ENCODE measurements at places on chromosomes 12 and 14.

GRCh38 chr14:97975962-97976361, 1178.8 kb downstream of the VRK1 start:
- DNase-seq, result no peak

DNA sequence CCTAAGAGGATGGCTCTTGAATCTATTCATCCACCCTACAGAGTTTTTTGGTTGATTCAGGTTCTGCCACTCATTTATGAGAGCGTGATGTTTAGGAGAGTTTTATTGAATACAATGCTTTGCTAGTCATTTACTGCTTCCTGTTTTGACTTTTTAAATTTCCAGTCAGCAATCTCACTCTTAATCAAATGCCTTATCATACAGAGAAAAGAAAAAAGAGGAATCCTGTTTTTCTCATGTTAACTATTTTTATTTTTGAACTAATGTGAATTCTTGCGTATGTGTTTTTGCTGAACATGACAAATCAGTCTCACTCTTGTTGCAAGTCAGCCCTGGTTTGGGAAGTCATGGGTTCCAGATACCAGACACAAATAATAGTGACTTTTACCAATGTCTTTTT, 22.1 kb upstream of the LGMN start:
- no peak for DNase-seq

GRCh38 chr12:31647086-31647491, 12.4 kb upstream of the ETFBKMT start:
- DNase-seq, result peak; percentile 36

GRCh38 chr14:99737451-99737951, 53.4 kb downstream of the CYP46A1 start:
- peak; percentile 4 for DNase-seq

DNA sequence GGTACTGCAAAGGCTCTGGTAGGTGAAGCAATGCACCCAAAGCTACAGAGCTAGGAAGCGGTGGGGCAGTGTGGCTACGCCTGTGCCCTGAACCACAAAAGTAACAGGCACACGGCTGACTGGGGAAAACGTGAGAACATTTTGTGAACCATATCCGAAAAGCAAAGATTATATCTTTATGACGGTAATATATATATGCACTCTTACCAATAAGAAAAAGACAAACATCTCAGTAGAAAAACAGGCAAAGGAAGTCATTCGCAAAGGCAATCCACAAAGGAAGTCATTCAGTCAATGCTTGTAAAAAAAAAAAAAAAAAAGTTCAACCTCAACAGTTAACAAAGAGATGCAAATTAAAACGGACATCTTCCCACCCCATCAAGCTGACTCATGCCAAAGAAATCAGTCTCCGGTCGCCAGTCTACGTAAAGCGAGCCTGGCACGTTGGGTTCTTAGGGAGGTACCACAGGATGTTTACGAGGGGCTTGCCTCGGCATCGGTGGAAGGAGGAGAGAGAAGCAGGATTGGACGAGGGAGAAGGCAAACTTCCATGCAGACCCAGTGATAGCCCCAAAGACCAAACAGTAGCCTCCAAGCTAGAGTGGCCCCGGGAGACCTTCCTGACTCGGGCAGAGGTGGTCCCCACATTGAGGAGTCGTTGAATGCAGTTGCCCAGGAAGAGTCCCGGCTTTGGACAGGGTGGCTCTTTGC, 39.4 kb upstream of the PPP2R5C start:
- peak; percentile 80 for DNase-seq

DNA sequence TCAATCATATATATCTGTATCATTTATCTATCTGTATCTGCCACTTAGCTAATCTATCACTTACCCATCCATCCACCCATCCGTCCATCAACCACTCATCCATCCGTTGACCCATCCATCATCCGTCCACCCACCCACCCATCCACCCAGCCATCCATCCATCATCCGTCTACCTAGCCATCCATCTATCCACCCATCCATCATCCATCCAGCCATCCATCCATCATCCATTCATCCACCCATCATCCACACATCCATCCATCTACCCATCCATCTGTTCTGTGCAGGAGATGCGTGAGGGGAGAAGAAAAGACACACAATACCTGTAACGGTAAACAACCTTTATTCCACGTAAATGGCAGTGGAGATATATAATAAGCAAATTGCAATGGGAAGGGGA, 20.2 kb downstream of the NOC4L start:
- DNase-seq, result no peak

GRCh38 chr14:101622251-101623076, 61.2 kb downstream of the DIO3 start:
- no peak for DNase-seq

- DNase-seq, result peak; percentile 17
These were observed 7.0 kb upstream of the B4GALNT3 start for GRCh38 chr12:452667-453210.

DNA sequence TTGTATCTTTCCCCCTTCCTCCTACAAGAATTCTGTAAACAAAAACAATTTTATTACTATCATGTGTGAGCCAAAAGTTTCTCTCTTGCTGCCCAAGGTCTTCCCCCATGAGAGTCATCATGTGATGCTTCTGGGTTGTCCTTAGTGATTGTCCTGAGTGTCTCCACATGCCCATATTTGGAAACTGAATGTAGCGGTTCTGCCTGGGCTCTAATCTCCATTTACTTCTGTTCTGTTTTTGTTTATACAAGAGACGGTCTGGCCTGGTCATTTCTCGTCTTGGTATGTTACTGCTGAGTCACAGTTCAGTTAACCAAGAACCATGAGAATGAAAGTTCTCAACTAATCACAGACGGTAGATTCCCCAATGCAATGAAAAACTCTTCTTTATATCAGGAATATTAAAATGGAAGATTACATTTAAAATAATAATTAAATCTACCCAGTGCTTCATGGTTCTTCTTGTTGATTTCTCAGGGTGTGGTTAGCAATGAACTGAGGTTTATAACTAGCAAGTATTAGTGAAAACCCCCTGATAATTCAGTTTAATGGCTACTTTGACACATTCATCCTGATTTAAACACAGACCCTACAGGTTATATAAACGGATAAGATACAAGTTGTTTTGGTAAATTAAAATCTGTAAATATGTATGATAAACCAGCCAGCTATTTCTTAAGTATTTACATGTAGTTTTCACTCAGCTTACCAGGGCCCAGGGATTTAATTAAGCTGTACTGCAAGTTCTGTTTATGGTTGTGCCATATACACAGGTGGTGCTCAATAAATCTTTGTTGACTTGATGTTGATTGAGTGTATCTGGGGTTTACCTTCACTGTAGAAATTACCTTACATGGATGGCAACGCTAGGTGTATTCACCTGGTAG, 81.1 kb downstream of the PELI2 start:
- DNase-seq, result peak; percentile 86

- no peak for DNase-seq
These were observed 42.4 kb upstream of the BDKRB2 start for GRCh38 chr14:96162265-96162664.

DNA sequence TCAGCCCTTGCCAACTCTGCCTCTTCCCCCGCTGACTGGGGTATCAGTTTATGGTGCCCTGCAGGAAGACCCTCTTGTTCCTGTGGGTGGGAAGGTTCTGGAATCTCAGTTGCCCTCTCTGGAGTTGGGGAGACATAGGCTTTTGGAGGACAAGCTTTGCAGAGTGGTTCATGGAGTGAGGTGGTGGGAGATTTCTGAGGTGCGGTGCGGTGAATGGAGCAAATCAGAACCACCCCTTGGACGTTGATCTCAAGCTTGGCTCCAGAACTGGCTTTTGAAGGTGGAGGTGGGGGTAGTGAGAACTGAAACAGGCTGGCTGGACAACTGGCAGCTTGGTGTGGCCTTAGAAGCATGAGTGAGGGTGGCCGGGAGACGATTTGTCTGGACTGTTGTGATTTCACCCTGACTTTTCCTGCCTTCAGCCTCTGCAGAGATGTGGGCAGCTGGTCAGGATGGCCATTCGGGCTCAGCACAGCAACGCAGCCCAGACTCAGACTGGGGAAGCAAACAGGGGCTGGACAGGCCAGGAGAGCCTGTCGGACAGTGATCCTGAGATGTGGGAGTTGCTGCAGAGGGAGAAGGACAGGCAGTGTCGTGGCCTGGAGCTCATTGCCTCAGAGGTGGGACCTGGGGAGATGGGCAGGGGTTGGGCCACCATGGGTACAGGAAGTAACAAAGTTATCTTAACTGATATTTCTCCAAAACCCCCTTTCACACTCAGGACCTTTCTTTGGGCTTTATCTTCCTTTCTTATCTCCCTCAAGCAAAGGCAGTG, 1.1 kb downstream of the SHMT2 start:
- no peak for DNase-seq

DNA sequence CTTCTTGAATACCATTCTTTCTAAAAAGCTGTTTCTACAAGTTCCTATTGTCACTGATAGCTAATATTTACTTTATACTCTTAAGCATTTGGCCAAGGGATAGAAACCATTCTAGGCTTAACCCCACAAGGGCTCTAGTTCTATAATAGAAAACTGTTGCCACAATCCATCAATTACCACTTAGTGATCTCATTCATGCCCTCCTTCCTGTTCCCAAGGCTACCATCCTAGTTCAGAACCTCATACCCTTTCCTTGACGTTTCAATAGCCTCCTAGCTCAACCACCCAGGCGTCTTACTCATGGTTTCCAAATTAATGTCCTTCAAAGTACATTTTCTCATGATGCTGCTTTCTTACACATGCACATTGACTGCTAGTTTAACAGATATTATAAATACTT, 493.5 kb downstream of the NAV3 start:
- no peak for DNase-seq

- DNase-seq, result no peak
These were observed 287.5 kb downstream of the DUSP6 start for GRCh38 chr12:89064780-89065179.

DNA sequence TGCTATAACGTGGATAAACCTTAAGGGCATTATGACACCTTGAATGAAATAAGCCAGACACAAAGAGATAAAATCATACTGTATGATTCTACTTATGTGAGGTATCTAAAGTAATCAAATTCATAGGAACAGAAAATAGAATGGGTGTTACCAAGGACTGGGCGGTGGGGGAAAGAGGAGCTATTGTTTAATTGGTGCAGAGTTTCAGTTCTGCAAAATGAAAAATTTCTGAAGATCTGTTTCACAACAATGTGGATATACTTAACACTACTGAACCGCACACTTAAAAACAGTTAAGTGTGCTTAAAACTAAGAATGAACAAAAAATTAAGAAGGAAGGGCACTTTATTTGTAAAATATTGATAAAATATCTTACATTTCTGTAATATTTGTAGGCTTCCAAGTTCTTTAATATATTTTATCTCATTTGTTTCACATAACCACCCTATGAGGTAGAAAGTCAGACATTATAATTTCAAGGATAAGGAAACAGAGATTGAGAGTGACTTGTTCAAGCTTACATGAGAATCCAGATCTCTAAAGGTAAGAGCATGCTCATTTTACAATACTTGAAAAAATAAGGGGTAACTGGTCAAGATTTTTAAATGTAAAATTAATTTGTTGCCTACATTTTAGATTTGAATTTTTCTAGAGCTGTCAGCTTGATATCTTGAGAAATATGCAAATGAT, 14.9 kb downstream of the LTA4H start:
- peak; percentile 83 for DNase-seq

DNA sequence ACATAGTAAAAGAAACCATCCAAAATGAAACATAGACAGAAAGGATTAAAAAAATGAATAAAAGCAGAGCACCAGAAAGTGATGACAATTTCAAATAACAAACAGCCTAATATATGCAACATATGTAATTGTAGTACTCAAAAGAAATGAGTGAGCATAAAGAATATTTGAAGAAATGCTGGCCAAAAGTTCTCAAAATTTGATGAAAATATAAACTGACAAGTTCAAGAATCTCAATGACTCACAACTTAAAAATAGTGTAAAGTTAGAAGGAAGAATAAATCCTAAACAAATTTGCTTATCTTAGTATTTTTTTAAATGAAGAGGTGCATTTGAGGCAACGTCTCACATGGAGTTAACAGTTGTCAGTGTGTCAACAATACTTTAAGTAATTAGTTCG, 498.9 kb downstream of the SLC6A15 start:
- no peak for DNase-seq

DNA sequence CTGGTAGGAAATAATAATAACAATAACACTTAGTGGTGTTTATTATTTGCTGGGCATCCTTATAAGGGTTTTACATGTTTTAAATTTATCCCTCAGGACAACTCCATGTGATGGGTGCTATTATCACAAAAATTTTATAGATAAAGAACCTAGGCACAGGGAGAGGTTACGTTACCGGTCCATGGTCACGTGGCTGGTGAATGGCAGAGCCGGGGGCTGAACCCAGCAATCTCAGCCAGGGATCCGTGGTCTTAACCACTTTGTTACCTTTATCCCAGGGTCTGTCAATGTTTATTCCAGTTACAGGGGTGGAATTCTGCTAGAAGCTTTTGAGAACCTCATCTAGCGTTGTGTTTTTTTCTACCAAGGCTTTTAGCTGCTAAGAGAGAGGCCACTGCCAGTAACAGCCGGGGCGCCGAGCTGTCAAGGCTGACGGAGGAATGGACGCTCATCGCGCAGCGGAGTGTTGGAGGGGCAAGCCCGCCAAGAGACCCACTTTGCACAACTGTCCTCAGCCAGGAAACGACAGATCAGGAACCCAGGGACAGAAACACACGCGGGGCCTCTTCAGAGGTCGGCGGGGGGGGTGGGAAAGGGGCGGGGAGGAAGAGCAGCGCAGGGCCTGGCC, 418 bp downstream of the AMN1 start:
- no peak for DNase-seq

DNA sequence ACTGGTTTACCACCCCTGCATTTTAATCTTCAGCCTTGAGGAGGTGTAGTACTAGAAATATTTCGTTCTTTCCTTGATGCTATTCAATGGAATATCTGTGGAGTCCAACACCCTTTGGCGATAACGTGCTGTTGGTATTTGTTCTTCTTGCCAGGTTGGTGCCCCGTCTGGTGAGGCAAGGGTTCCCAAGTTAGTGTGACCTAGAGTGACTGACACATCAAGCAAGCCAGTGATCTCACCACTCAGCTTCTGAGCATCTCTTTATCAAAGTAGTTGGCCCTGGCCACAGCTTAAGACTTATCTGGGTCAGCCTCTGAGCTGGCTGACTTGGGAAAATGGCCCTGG, 60.2 kb downstream of the PLXNC1 start:
- DNase-seq, result no peak

DNA sequence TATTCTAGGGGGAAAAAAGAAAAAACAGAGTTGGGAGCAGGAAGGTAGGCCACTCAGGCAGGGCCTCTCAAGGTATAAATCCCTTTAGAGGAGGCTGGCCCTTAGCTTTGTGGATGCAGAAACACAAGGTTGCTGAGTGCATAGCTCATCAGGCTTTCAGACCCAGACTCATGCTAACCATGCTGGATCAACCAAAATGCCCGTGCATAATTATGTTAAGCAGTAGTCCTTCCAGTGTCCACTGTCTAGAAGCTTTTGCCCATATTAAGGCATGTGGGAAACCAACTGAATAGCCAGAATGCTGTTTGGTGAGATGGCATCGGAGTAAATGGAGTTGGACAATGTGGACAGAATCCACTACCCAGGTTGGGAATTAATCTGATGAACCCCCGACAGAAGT, 18.9 kb downstream of the ARG2 start:
- DNase-seq, result no peak

DNA sequence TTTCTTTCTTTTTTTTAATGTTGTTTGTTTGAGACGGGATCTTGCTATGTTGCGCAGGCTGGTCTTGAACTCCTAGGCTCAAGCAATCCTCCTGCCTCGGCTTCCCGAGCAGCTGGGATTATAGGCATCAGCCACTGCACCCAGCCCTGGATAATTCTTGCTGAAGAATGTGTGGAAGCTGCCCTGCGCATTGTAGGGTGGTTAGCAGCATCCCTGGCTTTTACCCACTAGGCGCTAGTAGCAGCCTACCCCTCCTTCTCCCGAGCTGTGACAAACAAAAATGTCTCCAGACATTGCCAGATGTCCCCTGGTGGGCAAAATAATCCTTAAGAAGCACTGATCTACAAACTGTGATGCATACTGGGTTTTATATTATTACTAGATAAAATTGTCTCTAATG, 6.6 kb downstream of the DCAF4 start:
- no peak for DNase-seq

All from inflammatory macrophage treated with lipopolysaccharide for 1 hour (primary cell).